ENCODE measurements at places on chromosomes 2 and 18.
A peak's percentile ranks its signal among the peaks of the same experiment; 100 is the strongest.

DNA sequence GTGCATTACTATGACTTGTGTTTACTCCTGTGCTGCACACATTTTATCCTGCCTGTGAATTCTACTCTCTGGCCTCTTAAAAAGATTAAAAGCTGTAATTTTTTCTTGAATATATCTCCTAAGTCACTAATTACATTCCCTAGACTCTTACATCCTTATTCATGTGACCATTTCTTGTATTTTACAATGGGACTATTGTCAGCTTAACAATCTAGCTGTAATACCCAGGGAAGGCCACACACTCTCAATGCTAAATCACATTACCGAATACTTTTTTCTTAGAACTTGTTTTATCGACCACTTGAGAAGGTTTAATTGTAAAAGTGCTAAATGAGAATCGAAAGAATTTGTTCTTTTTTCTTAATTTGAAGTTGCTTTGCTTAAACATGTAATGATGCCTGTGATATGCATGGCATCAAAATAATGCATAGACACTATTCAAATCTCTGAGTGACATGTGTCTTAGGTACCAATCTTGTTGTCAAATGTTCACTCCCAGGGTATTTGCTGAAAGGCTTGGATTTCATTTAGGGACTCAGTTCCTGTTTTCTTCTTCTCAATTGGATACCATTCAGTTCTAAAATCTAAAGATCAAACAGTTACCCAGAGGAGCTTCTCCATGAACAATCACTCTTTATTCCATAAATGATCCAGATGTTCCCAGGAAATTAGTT lies 498.5 kb downstream of the DPP10 start:
- DNase-seq = no peak
- H3K4me1 ChIP-seq = no peaks in the 10 kb centered on the region
- H3K27me3 ChIP-seq = no peaks in the 10 kb centered on the region

GRCh38 chr18:58803978-58804377 lies 60.7 kb upstream of the ZNF532 start:
- no peak for DNase-seq
- H3K4me3 ChIP-seq = no peak overlapping the region
- H3K27me3 ChIP-seq = no peaks in the 10 kb centered on the region

DNA sequence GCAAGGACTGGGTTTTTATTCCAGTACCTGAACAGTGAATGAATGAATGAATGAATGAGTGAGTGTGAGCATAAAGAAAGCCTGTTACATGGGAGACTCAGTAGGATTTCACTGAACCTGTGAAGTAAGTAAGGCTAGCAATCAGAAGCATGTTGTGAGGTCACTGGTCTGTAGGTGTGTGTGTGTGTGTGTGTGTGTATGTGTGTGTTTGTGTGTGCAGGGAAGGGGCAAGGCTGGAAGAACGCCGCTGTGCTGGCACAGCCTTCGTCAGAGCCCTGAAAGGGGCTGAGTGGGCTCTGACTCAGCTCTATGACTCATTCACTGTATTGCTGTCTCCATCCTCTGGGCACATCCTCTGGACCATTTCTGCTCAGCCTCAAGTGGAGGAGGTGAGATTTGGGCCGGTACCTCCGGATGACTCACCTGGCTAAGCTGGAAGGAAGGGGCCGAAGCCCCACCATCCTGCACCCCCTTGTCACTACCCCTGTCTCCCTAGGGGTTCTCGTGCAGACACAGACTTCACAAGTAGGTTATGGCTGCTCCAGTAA lies 51.4 kb upstream of the MRPL33 start:
- H3K27ac ChIP-seq = no peak overlapping the region
- no peak for DNase-seq
- H3K36me3 ChIP-seq = no peaks in the 10 kb centered on the region
- no peak overlapping the region for H3K4me3 ChIP-seq
- no peaks in the 10 kb centered on the region for H3K27me3 ChIP-seq

DNA sequence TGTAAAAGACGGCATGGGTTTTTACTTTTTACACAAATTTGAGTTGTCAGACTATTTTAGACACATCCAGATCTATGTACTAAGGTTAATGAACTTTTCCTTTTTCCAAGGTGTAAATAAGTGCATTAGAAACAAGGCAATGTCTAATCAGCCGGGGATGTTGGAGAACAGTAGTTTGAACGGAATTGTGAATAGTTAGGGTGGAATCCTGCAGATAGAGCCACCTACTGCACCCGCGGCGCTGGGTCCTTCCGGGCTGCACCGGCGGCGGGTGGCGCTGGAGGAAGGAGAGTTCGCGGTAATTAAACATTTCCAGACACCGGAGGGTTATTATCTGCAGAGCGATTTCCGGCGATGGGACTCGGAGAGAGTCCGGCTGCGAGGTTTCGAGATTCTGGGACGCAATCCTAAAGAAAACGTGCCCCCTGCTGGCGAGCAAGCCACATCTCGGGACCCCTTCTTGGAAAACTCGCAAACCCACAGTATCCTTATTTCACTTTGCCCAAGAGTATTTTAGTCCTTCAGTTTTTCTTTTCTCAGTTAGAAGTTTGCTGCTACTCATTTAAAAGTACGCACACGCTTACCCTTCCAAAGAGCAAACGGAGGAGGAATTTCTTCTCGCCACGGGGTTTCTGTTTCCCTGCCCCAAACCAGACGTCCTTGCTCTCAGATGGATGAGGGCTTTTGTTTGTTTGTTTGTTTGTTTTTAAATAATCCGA lies 4.5 kb upstream of the OSR1 start:
- H3K4me1 ChIP-seq = peaks cover 28% of the 10 kb centered on the region
- peak overlapping the region; percentile 38 for H3K4me3 ChIP-seq
- H3K36me3 ChIP-seq = no peaks in the 10 kb centered on the region
- H3K27me3 ChIP-seq = peaks cover 16% of the 10 kb centered on the region

DNA sequence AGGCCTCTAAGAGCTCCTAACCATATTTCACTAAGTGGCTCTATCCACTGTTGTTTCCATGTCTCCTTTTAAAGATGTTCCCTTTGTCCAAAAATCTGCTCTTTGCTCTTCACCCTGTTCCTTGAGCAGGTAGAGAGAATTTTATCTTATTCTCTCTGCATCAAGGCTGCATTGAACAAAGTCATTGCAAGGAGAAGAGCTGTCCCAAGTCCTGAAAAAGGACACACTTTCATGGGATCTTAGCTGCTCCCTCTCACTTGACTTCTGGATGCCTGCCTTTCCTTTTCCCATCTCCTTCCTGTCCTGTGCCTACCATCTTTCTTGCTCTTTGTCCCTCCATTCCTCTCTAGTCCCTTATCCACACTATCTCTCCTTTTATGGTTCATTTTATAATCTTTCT lies 235.2 kb upstream of the THSD7B start:
- H3K27me3 ChIP-seq = no peaks in the 10 kb centered on the region
- no peak overlapping the region for H3K4me3 ChIP-seq
- no peaks in the 10 kb centered on the region for H3K4me1 ChIP-seq
- H3K27ac ChIP-seq = no peak overlapping the region

DNA sequence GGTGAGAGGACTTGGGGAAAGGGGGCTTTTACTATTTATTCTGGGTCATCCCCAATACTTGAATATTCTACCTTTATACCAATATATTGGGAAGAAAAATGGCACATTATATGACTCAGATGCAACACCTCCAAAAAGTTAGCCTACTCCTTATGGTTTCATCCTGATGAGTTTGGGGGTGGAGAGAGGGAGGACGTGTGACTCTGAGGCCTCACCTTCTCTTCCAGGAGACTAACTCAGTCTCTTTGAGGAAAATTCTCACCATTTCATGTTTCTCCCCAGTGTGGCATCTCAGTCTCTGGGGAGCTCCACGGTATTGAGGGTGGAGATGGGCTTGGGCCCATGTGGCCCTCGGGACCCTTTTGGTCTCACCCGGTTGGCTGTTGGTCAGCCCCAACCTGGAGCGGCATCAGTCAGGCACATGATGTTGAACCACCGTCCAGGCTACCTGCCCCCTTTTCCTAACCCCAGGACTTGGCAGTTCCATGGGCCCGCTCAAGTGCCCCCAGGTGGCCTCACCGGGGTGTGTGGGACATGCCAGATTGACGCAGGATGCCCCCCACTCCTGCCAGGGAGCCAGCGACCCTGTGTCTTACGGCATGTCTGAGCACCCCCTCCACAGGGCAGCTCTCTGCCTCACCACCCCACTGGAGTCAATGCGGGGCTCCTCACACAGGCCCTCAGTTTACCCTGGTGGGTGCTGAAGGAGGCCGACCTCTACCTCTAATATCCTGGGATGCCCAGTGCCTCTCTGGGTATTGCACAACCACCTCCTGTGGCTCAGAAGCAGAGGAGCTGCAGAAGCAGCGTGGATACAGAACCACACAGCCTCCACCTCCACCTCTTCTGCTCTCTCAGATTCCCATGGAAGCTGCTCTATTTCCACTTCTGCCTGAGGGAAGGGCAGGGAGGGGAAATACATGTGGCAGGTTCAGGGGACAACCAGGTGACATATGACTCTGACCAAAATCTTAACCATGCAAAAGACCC lies 297.4 kb downstream of the EIPR1 start:
- no peaks in the 10 kb centered on the region for H3K27me3 ChIP-seq
- no peak overlapping the region for H3K4me3 ChIP-seq
- no peak overlapping the region for H3K27ac ChIP-seq
- no peak for DNase-seq
- no peaks in the 10 kb centered on the region for H3K36me3 ChIP-seq

GRCh38 chr2:106191511-106192016 lies 2.5 kb downstream of the UXS1 start:
- no peak for DNase-seq
- no peak overlapping the region for H3K27ac ChIP-seq
- no peak overlapping the region for H3K4me3 ChIP-seq
- peaks cover 2% of the 10 kb centered on the region for H3K4me1 ChIP-seq
- H3K27me3 ChIP-seq = no peaks in the 10 kb centered on the region
- no peaks in the 10 kb centered on the region for H3K36me3 ChIP-seq

GRCh38 chr2:148971547-148971946 lies 67.0 kb upstream of the LYPD6B start:
- no peak overlapping the region for H3K4me3 ChIP-seq
- no peak overlapping the region for H3K27ac ChIP-seq
- no peaks in the 10 kb centered on the region for H3K27me3 ChIP-seq
- no peaks in the 10 kb centered on the region for H3K36me3 ChIP-seq
- no peaks in the 10 kb centered on the region for H3K4me1 ChIP-seq

Data from small intestine (tissue), 16 donors.